ENCODE measurements at places on chromosomes 11 and 22. TPM values are rescaled to one million over a fixed set of nuclear protein-coding genes. Genes with fewer than 3 reads are reported as not detected.

- no peak for DNase-seq
Observed at GRCh38 chr11:115766561-115766960, 262.3 kb upstream of the CADM1 start.

GRCh38 chr22:45197606-45198462 lies 34.1 kb downstream of the NUP50 start:
- peak; percentile 78 for DNase-seq

- DNase-seq = no peak
Observed at GRCh38 chr11:108983636-108984420, 319.0 kb downstream of the DDX10 start.

GRCh38 chr22:29105468-29105867 lies 32.6 kb downstream of the KREMEN1 start:
- DNase-seq = no peak

- DNase-seq = no peak
Observed at GRCh38 chr11:94028436-94028835, 7.3 kb downstream of the HEPHL1 start.

DNA sequence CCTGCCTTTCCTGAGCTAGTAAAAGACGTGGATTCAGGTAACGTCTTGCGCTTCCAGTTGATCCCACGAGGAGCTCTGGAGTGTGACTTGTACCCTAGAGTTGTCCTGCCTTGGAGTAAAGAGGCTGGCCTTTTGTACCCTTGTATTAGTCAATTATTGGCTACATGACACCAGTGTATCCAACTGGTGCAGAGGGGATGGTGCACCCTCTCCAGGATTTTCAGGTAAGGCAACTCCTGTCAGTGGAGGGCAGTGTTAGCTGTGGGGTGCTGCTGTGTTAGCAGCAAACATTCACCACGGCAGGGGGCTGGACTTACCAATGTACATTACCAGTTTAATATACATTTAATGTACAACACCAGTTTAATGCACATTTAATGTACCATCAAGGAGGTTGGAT lies 233.5 kb downstream of the MIAT start:
- peak; percentile 69 for DNase-seq

GRCh38 chr22:36301851-36302250 lies 48.9 kb downstream of the APOL1 start:
- no peak for DNase-seq

- no peak for DNase-seq
Observed at GRCh38 chr11:12717851-12718291, 43.6 kb downstream of the TEAD1 start.

DNA sequence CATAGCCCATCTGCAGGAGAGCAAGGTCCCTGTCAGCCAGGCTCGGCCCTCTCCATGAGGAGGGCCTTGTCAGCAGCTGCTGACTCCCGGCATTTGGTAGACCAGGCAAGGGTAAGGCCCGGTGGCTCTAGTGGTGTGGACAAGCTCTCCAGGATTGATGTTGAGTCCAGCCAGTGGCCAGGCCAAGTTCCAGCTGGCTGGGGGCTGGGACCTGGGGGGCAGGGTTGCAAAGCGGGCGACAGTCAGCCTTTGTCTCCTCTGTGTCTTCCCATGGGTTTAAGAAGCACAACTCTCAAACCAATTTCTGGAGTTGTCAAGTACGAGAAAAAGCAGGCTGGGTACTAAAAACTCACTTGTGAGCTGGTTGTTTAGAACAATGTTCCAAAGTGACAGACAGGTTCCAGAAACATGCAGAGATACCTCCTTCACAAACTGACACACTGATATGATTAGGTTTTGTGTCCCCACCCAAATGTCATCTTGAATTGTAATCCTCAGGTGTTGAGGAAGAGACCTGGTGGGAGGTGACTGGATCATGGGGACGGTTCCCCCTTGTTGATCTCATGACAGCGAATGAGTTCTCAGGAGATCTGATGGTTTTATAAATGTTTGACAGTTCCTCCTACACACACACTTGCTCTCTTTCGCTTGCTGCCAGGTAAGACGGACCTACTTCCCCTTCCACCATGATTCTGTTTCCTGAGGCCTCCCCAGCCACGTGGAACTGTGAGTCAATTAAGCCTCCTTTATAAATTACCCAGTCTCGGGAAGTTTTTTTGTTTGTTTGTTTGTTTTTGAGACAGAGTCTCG lies 52.3 kb upstream of the SERPIND1 start:
- DNase-seq = no peak

DNA sequence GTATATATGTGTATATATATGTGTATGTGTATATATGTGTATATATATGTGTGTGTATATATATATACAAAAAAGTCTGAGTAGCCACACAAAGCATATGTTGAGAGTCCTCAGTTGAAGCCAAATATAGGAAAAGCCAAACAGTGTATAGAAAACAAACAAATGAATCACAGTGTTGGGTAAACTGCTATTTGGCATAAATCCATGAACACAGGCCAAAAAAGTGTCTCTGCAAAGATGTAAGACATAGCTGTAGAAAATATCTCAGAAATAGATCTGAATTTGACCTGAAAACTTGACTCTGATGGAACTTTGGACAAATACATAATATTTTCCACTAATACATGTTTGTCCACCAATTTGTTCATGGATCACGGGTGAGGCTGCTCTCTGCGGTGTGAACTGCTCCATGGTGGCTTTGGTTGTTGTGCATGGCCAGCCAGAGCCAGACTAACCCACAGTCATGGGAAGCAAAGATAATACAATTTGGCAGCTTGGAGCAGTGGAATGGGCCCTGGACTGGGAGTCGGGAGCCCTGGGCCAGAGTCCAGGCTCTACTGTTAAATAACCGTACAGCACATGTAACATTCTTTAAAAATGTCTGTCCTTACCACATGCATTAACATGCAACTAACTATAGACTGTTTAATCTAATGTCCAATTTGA lies 76.9 kb upstream of the EED start:
- no peak for DNase-seq

DNA sequence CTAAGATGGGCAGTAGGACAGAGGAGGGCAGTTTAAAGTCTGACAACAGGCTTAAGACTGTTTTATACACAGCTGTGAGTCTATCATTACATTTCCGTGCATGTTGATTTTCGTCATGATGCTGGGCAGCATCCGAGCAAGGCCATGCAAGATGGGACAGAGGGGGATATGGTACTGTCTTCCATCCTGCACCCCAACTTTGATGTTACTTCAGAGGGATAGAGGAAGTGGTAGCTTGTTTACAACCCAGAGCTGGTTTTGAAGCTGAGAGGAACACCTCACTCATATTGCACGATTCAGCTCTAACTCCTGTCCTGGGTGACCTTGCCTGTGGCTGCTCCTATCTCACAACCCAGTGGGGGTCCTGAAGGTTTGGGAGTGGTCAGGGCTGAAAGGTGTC lies 3.0 kb upstream of the SORL1 start:
- no peak for DNase-seq

GRCh38 chr11:45997599-45997998 lies 75.1 kb downstream of the LARGE2 start:
- DNase-seq = peak; percentile 53

DNA sequence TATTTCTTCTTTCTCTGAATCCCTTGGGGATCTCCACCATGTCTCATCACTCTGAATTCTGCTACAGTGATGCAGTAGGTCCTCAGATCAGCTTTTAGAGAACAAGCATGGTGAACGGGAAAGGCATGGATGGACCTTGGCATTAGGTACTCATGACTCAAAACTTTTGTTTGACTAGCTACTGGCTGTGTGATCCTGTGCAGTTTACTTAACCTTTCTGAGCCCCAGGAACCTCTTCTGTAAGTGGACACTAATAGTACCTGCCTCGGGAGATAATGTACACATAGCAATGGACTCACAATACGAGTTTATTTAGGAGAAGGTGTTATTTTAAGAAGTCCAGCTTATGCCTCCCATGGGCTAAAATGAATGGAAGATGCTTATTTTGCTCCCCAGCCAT lies 184.7 kb upstream of the TBCEL start:
- DNase-seq = no peak

DNA sequence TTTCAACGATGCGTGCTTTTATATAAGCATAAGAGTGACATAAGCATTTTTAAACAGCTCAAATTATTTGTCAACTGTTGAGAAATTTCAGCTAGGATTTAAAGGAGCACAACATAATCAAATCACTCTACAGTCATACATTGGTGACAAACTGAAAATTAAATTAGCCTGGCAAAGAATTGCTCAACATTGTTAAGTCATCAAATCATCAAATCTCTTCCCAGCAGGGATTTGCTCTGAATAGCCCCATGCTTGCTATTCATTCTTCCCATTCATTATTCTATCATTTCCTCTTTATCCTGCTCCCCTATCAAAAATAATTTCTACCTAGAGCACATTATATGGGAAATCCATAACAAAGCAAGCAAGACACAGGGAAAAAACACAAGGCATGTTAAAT lies 198.7 kb upstream of the LUZP2 start:
- DNase-seq = no peak

- no peak for DNase-seq
Observed at GRCh38 chr11:1511937-1512496, 25.4 kb upstream of the MOB2 start.

DNA sequence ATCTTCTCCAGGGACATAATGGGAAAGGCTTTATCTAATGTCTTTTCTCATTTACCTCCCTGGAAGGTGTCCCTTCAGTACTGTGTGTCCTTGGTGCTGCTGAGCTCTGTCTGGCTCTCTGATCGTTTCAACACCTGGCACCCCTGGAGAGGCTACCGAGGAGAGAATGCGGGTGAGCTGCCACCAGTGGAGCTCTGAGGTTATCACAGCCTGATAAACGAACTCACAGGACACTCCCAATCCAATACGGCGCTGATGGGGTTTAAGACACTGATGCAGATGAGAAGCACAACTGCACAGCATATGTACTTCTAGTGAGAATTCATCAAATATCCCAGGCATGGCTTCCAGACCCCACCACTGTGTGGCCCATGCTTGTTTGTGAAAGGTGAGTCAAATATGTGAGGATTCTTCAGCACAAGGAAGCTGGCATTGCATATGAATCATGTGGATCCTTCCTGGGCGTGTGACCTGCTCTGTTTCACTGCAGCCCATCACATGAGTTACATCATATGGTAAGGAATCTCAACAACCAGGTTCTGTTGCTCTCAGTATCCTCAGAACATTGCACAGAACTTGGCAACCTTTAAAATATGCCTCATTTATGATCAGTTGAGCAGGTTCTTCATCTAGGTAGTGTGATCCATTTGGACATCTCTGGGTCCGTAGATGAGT lies 34.8 kb upstream of the VWA5A start:
- DNase-seq = peak; percentile 51

DNA sequence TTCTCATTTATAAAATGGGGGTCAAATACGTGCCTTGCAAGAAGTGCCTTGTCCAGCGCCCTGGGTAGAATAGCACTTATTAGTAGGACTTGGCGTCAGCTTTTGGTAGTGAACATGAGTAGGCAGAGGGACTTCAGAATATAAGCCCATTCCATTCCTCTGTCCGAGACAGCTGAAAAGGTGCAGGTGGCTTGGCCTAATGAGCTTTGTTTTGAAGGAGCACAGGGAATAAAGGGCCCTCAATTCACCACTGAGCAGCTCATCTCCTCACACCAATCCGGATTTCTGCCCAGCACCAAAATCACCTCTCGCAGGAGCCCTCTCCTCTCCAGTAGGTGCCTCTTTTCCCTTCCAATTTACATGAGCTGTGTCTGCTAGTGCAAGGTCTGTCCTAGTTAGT lies 91.2 kb downstream of the DSCAML1 start:
- no peak for DNase-seq

DNA sequence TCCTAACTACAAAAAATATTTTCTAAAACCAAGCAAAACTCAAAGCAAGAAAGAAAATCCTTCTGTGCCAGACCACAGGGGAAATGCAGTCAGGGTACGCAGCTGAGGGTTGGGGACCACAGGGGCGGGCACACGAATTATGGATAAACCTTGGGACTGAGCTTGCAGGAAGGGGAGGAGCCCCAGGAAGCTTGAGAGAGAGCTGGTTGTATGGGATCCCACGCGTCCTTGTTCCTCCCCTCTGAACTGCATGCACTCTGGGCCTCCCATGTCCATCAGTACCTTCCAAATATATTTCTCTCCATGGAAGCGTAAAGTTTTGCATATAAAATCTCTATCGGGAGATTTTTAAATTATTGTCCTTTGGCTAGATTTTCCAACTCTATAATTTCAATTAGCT lies 673.4 kb downstream of the TBC1D22A start:
- DNase-seq = no peak

GRCh38 chr22:39214006-39214382 lies 30.8 kb downstream of the PDGFB start:
- no peak for DNase-seq

DNA sequence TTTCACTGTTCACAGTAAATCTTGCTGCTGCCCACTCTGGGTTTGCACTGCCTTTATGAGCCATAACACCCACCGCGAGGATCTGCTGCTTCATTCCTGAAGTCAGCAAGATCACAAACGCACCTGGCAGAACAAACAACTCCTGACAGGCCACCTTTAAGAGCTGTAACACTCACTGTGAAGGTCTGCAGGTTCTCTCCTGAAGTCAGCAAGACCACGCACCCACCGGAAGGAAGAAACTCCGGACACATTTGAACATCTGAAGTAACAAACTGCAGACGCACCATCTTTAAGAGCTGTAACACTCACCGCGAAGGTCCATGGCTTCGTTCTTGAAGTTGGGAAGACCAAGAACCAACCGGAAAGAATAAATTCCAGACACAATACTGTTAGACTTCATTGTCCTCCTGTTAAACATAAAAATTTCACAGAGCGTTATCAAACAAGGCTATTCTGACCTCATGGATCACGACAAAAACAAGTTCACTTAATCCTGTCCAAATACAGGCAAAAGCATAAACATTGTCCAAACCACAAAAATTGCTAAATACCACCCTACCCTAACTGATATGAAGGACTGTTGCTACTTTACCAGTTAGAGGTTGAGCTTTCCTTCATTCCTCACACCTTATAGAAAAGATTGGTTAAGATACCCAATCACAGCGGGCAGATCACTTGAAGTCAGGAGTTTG lies 3.0 kb upstream of the CCDC117 start:
- DNase-seq = no peak

The HEPHL1 gene
- total RNA-seq = not detected

The SLC16A8 gene
- total RNA-seq = 0.50 TPM

The CSF2RB gene
- total RNA-seq = not detected

The TMEM132A gene
- 140 TPM for total RNA-seq

The NAA40 gene
- total RNA-seq = 46.1 TPM

The SYCE3 gene
- total RNA-seq = not detected

The ZNF214 gene
- total RNA-seq = 7.0 TPM

The DBX1 gene
- total RNA-seq = not detected

The MOV10L1 gene
- 0.31 TPM for total RNA-seq

Measured in endodermal cell (in vitro differentiated cells).